ENCODE measurements at places on chromosomes 7 and 10. TPM values are rescaled to one million over a fixed set of nuclear protein-coding genes. Genes with fewer than 3 reads are reported as not detected.

LBX1 gene
- total RNA-seq: not detected

- no peak for DNase-seq
These were observed 122.0 kb downstream of the SKIDA1 start for GRCh38 chr10:21403256-21404015.

- no peak for DNase-seq
These were observed 18.0 kb downstream of the SPAG6 start for GRCh38 chr10:22363305-22363704.

DNA sequence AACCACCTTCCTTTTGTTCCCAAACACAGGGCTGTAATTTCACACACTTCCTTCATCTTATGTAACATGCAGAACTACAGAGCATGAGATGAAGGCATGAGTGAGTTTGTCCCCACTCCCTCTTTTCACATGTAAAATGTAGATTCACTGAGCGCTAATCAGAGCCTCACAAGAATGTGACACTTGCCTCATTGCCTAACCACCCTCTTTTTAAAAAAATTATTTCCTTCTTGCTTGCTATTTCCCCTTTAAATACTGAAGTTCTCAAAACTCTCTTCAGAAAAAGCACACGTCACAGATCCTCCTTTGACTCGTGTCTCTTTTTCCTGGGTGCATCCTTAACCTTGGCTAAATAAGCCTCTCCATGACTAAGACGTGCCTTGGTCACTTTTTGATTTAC, 121.2 kb upstream of the TARP start:
- no peak for DNase-seq

DNA sequence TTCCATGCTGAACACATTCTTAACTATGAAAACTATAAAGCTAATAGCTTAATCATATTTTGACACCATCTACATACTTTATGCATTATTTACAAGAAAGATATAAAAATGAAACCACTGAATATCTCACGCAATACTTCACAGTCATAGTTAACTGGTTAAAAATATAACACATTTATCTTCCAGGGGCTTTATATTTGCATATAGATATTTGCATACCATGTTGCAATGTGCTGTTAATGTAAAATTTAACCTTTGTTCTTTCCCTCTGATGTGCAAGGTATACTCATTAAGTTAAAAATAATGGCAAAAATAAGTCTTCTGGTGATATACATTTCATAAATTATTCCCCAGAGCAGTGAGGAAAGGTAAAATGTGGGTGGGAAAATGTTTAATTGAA, 76.9 kb upstream of the MGMT start:
- DNase-seq: no peak

Data from aorta (tissue), 5 donors.